Cerebellum (tissue), 4 donors: ENCODE measurements at places on chromosomes 2 and 18. TPM values are rescaled to one million over a fixed set of nuclear protein-coding genes. Genes with fewer than 3 reads are reported as not detected.

The ABCB11 gene
- total RNA-seq: 2.6 TPM

The ADRA2B gene
- total RNA-seq: not detected

The NAT8 gene
- not detected for total RNA-seq

The SLC19A3 gene
- 1.8 TPM for total RNA-seq

The GALR1 gene
- total RNA-seq: 1.4 TPM

The NAB1 gene
- 85.8 TPM for total RNA-seq

The SPHKAP gene
- total RNA-seq: 17.6 TPM

The CROCC2 gene
- not detected for total RNA-seq
